G401 (cell line): ENCODE measurements at places on chromosomes 6 and 20. TPM values are rescaled to one million over a fixed set of nuclear protein-coding genes. Genes with fewer than 3 reads are reported as not detected.
A peak's percentile ranks its signal among the peaks of the same experiment; 100 is the strongest.

DNA sequence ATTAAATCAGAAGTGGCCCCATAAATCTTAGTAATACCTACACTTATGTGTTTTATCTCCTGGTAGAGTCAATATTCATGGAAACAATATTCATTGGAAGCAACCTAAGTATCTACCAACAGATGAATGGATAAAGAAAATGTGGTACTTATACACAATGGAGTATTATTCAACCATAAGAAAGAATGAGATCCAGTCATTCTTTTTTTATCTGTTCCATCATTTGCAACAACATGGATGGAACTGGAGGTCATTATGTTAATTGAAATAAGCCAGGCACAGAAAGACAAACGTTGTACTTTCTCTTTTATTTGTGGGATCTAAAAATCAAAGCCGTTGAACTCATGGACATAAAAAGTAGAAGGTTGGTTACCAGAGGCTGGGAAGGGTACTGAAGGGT, 268.5 kb downstream of the ZFAND3 start:
- DNase-seq = no peak

DNA sequence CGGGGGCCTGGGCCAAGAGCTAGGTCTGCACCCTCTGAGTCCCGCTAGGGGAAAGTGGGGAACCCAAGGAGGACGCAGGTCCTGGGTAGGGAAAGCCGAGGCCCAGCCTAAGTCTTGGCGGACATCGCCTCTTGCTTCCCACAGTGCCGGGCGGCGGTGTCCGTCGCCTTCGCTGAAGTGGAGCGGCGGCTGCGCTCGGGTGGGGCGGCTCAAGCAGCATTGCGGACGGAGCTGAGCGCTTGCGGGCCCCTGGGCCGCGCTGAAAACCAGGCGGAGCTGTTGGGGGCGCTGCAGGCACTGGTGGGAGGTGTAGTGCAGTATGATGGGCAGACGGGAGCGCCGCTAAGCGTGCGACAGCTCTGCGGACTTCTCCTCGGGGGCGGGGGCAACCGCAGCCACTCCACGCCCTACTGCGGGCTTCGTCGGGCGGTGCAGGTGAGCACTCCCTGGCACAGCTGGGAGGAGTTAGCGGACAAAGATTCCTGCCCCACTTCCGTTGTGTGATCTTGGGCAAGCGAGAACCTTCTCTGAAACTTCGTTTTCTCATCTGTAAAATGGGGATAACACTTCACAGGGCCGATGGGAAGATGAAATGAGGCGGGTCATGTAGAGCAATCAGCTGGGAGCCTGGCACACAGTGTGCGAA, 4.2 kb downstream of the PRSS16 start:
- DNase-seq = peak; percentile 75

DNA sequence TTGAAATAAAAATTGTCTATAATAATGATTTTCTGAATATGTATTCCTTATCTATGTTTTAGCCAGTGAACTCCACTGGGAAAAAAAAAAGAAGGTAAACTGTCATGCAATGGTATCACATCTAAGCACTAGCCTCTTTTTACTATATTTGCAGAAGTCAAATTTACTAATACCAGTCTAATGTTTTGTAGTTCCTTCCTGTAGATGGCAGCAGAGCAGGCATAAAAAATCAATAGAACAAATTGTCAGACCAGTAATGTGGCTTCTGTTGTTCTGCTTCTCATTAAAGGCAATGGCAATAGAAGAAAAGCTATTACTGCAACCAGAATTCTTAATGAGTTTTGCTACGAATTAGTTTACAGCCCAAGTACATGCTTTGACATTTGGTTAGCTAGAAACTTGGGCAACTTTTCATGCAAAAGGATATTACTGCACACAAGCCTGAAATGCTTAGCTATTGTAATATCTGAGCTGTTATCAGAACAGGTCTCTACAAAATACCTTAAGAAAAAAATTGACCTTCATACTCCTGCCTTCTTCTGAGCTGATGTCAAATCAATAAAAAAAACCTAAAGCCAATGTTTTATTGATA, 476.9 kb downstream of the KHDRBS2 start:
- DNase-seq = peak; percentile 54

DNA sequence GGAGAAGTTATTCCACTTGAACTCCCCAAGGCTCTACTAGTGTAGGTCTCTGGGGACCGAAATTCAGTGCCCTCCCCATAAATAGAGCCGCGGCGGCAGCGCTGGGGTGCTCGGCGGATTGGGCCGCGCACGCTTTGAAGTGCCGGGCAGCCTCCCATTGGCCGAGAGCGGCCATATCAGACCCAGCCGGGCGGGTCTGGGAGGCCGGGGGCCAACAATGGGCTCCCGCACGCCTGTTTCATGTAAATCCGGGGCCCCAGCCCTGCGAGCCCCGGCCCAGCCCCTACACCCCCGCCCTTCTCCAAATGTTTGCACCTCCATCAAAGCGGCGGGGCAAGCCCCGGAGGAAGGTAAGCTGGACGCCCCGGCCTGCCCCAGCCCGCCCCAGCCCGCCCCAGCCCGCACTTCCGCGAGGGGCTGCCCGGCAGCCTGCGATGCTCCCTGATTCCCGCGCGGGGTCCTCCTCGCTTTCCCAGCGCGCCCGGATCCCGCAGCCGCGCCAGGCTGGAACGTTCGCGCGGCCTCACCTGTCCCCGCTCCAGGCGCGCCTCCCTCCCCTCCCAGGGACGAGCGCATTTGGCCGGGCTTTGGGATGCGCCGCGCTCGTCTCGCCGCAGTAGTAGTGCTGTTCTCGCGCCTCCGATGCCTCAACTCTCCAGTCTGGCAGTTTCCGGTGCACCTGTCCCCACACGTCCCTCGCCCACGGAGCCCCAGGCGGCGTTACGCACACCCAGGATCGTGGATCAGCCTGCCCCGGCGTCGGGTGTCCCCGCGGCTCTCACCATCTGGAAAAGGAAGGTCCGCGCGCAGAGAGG, at the start of gene TBXT:
TSS of gene TBXT (minus strand) at position 51 of the 815 bp plus-strand sequence. CDS start 260 bp downstream, outside the sequence.
- DNase-seq = no peak

- no peak for DNase-seq
Measured at GRCh38 chr6:33896391-33897188, 92.8 kb upstream of the MLN start.

DNA sequence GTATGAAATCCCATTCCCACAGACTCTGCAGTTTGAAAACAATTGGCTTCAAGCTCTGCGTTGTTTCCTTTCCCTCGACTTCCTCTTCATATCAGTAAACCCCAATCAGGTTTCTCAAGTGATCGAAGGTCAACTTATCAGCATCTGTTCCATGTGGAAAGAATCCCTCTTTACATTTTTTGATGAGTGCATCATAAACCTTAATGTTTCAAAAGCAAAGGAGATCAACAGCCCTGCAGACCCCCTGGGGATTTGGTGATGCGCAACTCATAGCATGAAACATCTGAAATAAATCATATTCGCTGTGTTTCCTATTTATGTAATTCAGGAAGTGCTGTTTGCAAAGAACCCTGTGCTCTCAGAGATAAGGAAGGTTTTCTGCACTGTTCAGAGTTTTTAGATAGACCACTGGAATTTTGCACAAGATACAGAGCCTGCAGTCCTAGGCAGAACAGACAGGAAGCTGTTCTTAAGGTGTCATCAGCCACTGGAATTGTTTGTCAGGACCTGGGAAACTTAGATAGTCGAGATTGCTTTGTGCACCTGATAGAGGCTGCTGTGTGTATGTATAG, 216.0 kb downstream of the HIVEP2 start:
- DNase-seq = no peak

DNA sequence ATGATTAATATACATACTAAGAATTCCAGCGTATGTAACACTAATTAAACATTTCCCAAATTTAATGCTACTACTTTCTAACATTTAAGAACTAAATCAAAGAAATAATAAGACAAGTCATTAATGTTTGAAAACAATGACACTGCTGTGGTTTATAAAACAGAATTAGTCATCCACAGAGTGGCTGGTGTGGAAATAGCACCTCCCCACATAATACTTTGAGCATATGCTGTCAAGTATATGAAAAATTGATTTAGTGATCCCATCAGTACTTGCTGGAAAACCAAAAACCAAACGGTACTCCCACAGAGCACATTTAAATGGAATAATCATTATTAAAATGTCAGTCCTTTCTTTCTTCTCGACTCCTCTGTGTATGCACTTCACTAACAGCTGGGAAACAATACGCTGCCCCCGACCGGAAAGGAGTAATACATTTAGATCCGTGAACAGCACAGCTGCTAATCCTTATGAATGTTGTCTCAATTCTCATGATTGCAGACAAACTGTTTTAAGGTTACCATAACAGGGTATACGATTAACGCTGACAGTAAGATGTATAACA, 78.4 kb downstream of the PREP start:
- no peak for DNase-seq

DNA sequence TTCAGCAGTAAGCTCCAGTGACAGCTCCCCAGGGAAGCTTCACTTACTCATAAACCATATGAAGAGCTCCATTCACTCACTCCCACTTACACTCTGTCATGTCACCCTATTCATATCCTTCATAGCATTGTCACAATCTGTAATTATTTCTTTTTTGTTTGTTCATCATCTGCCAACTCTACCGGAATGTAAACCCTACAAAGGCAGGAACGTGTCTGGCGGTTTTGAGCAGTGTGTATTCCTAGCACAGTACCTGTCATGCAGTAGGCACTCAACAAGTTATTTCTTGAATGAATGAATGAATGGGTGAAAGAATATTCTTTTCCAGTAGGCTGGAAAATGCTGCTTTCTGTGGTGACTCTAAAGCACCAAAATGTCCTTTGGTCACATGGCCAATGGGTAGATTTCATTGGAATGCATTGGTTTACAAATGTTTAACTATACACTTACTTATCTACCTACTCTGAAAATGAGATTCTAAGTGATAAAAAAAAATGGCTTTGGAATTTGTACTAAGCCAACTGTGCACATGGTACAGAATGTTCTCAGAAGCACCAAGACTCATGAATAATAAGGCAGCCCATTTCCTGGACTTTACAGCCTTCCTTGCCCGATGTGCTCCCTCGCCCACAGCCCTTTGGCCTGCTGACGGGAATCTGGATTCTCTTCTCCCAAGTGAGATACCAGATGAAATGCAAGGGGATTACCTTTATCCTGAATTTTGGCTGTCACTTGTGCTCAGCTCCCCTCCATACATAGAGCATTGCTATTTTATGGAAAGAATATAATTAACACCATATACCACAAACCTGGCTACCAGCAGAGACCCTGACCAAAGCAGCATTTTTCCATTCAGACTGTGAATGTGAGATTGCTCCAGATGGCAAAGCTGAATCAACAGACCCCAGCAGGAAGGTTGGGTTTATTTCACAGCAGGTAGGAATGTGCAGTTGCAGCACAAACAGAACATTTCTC, 273.3 kb downstream of the ALDH8A1 start:
- DNase-seq = peak; percentile 86

Gene C6orf15
- not detected in 2 replicates for total RNA-seq

Gene RBPJL
- not detected in 2 replicates for total RNA-seq
